ENCODE measurements at places on chromosomes 2 and 18.
A peak's percentile ranks its signal among the peaks of the same experiment; 100 is the strongest.

DNA sequence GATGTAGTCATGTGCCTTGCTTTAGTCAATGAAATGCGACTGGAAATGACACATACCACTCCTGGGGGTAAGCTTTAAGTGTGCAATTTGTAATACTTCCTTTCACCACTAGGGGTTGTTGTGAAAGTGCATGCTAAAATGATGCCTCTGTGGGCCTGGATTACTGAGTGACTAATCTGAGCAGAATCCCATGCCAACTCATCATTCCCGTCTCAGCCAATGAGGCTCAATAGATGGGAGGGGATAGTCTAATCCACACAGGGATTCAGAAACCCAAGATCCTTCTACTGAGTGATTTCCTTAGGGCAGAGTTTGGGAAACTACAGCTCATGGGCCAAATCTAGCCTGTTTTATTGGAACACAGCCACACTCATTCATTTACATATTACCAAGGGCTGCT, 54.0 kb downstream of the HRH4 start:
- DNase-seq, result peak; percentile 36

DNA sequence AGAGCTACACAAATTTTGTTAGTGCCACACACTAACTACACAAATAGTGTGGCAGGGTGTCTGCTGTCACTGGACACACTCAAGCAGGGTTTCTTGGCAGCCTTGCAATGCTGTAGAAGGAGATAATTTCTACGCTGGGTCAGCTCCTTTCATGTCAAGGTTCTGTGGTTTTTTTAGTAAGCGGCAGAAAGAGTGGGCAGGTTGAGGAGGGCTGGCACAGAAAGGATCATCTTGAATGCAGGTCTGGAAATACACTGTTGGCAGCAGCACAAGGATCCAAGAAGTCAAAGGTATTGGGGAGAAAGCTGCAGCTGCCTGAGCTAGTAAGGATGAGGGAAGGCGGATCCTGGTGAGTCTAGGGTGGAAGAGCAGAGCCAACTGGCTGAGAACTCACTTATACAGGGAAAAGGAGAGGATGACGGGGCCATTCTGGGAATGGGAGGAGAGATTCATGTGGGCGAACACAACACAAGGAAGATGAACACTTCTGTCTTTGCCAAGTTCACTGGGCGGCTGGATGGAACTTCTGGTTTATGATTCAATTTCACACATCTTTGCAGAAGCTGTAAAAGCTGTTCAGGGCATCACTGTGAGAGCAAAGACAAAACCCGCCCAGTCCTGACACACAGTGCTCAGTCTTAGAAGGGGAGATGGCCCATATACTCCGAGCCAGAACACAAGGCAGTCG, 16.9 kb upstream of the CYRIA start:
- DNase-seq, result no peak

GRCh38 chr18:21509062-21509461, 91.4 kb downstream of the ESCO1 start:
- DNase-seq, result no peak

- peak; percentile 14 for DNase-seq
Observed at GRCh38 chr2:53096351-53096750, 671.3 kb upstream of the CHAC2 start.

DNA sequence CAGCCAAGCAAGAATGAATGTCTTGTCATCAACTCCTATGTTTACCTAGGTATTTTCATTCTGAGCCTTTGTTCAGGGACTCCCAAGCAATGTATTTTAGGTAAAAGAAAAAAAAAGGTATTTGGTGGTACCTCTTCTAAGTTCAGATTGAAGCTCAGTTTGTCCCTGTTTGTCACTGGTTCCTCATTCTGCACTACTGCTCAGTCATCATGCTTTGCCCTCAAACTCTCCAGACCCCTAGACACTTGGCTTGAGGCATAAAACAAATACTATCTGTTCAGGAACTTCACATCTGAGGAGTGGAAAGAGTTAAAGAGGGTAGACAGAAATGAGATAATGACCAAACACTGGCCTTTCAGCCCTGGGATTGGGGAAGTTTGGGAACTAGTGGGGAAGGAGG, 163.6 kb upstream of the HNRNPA3 start:
- DNase-seq, result no peak

- DNase-seq, result peak; percentile 42
Observed at GRCh38 chr18:2654169-2654927, 1.2 kb upstream of the SMCHD1 start.

- DNase-seq, result peak; percentile 84
Observed at GRCh38 chr18:7577706-7578105, 10.6 kb downstream of the PTPRM start.

GRCh38 chr2:84839851-84840250, 41.0 kb downstream of the TRABD2A start:
- DNase-seq, result no peak

DNA sequence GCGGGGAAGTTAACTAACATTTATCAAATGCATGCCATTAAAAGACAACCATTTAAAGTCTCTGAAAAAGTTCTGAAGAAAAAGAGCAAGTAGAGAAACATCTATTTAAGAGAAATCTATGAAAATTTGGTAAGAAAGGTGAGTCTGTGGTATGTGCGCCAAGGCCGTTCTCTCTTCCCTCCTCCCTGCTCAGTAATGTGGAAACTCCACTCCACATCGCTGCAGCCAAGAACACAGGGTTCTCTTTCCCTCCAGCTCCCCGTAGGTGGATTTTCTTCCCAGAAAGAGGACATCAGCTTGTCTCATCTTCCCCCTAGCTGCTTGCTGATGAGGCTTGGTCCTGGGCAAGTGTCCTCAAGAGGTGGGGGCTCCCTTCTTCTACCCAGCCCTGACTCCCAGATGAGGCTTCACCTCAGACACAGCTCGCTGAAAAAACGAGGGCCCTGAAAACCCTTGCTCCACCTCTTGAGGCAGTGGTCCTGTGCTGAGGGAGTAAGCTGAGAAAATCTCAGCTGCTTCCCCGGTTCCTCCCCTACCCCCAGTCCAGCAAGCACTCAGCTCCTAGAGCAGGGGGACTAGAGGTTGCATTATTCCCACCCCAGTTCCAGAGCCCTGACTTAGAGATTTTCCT, 45.8 kb upstream of the PTPRM start:
- no peak for DNase-seq

GRCh38 chr2:231786177-231786916, at the start of gene COPS7B:
Gene COPS7B, plus strand, starts transcription at chr2:231786445. Its CDS starts 2,126 bp downstream, at chr2:231788571.
- DNase-seq, result peak; percentile 82

GRCh38 chr2:99398303-99398702, 61.1 kb downstream of the EIF5B start:
- DNase-seq, result no peak

GRCh38 chr2:58562276-58562675, 321.2 kb upstream of the FANCL start:
- peak; percentile 80 for DNase-seq

GRCh38 chr2:33764551-33764950, 165.5 kb upstream of the FAM98A start:
- no peak for DNase-seq

DNA sequence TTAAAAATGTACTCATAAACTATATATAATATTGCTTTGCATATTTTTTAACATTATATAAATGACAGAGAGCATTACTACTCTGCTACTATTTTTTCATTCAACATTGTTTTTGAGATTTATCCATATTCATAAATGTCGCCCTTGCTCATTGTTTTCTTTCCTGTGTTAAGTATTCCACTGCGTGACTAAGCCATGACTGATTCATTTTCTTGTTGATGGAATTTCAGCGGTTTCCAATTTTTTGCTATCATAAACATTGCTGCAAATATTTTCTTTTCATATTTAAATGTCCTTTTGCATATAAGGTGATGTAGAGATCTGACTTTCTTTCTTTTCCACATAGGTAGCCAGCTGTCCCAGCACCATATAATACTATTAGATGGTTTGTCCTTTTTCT, 57.6 kb downstream of the SFXN5 start:
- DNase-seq, result peak; percentile 71

DNA sequence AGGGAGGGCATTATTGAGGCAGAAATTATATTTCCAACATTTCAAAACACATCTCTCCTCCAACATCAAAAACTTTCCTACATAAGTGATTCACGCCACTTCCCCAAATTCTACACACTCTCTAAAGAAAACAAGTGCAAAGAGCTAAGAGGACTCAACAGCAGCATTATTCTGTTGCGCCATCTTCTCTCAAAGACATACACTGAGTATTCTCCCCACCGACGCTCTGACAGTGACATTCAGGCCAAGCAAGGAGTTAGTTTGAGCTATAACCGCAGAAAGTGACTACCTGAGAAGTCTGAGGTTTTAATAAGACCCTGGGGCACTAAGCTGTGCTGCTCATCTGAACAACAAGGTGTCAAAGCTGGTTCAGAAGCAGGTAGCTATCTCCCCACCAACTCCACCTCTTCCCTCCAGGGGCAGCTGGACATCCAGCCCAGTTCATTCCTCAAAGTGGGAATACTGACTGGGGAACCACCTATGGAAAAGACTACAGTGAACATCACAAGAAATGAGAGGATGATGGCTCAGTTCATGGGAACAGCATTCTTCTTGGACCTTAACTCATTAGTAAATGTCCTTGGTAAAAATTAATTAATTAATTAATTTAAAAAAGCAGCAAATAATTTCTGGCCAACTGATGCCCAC, 309.5 kb upstream of the CCDC68 start:
- DNase-seq, result no peak

- DNase-seq, result no peak
Observed at GRCh38 chr2:239341840-239342239, 59.0 kb downstream of the HDAC4 start.

DNA sequence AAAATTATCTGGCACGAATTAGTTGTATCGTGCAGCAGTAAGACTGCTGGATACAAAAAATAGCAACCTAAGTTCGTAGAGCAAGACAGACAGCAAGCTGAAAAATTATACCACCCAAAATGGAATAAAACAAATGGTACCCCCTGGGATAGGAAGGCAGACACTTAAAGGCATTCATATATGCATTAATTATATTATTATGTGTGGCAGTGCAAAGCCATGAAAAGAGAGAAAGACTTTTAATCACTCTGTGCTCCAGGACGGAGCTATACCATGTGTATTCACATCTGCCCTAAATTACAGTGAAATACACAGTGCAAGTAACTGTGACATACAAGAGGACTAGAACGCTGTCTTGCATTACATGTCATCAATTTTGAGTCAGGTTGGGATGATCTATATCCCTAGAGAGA, 235.9 kb downstream of the GULP1 start:
- no peak for DNase-seq

- DNase-seq, result peak; percentile 90
Observed at GRCh38 chr2:39642051-39642718, 23.5 kb upstream of the TMEM178A start.

GRCh38 chr2:158112992-158113391, 11.3 kb downstream of the UPP2 start:
- no peak for DNase-seq

- no peak for DNase-seq
Observed at GRCh38 chr2:197248623-197249022, 62.0 kb downstream of the ANKRD44 start.

DNA sequence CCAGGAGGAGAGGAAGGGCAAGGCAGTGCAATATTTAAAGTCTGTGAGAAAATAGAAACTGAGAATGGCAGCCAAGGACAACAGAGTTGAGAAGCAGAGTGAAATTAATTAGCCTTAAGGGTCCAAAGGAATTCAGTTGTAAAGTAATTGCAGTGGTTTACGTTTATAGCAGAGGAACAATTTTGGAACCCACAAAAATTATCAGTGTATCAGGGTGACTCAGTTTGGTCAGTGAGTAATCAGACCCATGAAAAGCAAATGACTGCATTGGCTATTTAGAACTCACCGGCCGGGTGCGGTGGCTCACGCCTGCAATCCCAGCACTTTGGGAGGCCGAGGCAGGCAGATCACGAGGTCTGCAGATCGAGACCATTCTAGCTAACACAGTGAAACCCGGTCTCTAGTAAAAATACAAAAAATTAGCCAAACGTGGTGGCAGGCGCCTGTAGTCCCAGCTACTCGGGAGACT, 245.8 kb upstream of the SLC39A10 start:
- DNase-seq, result peak; percentile 59

GRCh38 chr2:121501031-121501430, 29.6 kb upstream of the RNU4ATAC start:
- peak; percentile 90 for DNase-seq
